ENCODE measurements at places on chromosomes 7 and 10. TPM values are rescaled to one million over a fixed set of nuclear protein-coding genes. Genes with fewer than 3 reads are reported as not detected.

Gene LAMB4
- 0.33 TPM for total RNA-seq

DNA sequence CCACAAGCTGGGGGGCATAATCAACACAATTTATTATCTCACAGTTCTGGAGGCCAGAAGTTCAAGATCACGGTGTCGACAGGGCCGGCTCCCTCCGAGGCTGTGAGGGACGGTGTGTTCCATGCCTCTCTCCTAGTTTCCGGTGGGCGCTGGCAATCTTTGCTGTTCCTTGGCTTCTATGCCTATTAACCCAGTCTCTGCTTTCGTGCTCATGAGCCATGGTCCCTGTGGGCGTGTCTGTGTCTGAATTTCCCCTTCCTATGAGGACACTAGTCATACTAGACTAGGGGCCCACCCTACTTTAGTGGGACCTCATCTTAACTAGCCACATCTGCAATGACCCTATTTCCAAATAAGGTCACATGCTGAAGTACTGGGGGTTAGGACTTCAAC, 29.4 kb downstream of the HIPK2 start:
- no peak for DNase-seq
- peaks cover 97% of the 10 kb centered on the region for H3K4me1 ChIP-seq
- no peaks in the 10 kb centered on the region for H3K27me3 ChIP-seq

DNA sequence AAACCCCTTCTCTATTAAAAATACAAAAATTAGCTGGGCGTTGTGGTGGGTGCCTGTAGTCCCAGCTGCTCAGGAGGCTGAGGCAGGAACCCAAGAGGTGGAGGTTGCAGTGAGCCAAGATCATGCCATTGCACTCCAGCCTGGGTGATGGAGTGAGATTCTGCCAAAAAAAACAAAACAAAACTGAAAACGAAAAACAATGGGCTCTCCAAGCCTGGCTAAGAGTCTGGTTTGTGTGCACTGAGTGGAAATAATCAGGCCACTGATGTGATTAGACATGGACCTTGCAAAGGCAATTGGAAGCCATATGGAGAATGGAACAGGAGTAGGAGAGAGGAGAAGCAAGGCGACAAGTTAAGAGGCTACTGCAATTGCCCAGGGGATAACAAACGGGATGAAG, 60.1 kb upstream of the GSDME start:
- no peak overlapping the region for H3K27ac ChIP-seq
- no peak for DNase-seq
- peaks cover 17% of the 10 kb centered on the region for H3K4me1 ChIP-seq
- H3K4me3 ChIP-seq, result no peak overlapping the region

- peaks cover 19% of the 10 kb centered on the region for H3K4me1 ChIP-seq
- H3K4me3 ChIP-seq, result no peak overlapping the region
- no peak for DNase-seq
- no peaks in the 10 kb centered on the region for H3K36me3 ChIP-seq
- no peak overlapping the region for H3K27ac ChIP-seq
- no peaks in the 10 kb centered on the region for H3K27me3 ChIP-seq
Observed at GRCh38 chr10:3848005-3848774, 63.2 kb upstream of the KLF6 start.

Gene AGR2
- not detected for total RNA-seq

- DNase-seq, result no peak
- no peaks in the 10 kb centered on the region for H3K4me1 ChIP-seq
- no peak overlapping the region for H3K4me3 ChIP-seq
- peaks cover 28% of the 10 kb centered on the region for H3K36me3 ChIP-seq
- no peak overlapping the region for H3K27ac ChIP-seq
Observed at GRCh38 chr10:7230951-7231350, 179.9 kb downstream of the SFMBT2 start.

DNA sequence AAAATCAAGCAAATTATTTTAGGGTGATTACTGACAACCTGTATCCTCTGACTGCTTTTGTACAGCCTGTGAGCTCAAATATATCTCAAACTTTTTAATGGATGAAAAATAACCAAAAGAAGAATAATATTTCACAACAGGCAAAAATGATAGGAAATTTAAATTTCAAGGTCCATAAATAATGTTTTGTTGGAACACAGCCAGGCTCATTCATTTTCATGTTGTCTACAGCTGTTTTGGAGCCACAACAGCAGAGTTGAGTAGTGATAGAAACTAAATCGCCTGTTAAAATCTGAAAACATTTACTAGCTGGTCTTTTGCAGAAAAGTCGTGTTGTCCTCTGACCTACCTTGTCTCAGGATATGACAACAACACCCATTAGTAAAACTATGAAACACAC, 75.9 kb downstream of the GLI3 start:
- H3K27ac ChIP-seq, result no peak overlapping the region
- H3K36me3 ChIP-seq, result no peaks in the 10 kb centered on the region
- H3K4me1 ChIP-seq, result peaks cover 5% of the 10 kb centered on the region

GRCh38 chr10:44939691-44940401, 19.8 kb upstream of the RASSF4 start:
- H3K36me3 ChIP-seq, result no peaks in the 10 kb centered on the region
- no peak for DNase-seq
- H3K4me3 ChIP-seq, result no peak overlapping the region
- H3K27ac ChIP-seq, result no peak overlapping the region
- H3K27me3 ChIP-seq, result no peaks in the 10 kb centered on the region

GRCh38 chr10:35872671-35873070, 230.6 kb upstream of the FZD8 start:
- DNase-seq, result no peak
- H3K27me3 ChIP-seq, result no peaks in the 10 kb centered on the region
- H3K27ac ChIP-seq, result no peak overlapping the region
- H3K36me3 ChIP-seq, result no peaks in the 10 kb centered on the region
- H3K4me3 ChIP-seq, result no peak overlapping the region

- DNase-seq, result no peak
- H3K27me3 ChIP-seq, result no peaks in the 10 kb centered on the region
- H3K4me1 ChIP-seq, result peaks cover 24% of the 10 kb centered on the region
- H3K36me3 ChIP-seq, result no peaks in the 10 kb centered on the region
- H3K27ac ChIP-seq, result peak overlapping the region; percentile 69
Observed at GRCh38 chr10:3624367-3624766, 160.6 kb downstream of the KLF6 start.

Gene PLPP4
- total RNA-seq, result not detected

- H3K27me3 ChIP-seq, result no peaks in the 10 kb centered on the region
- no peak for DNase-seq
- no peaks in the 10 kb centered on the region for H3K36me3 ChIP-seq
- peaks cover 6% of the 10 kb centered on the region for H3K4me1 ChIP-seq
- H3K27ac ChIP-seq, result no peak overlapping the region
- H3K4me3 ChIP-seq, result no peak overlapping the region
Observed at GRCh38 chr7:55588379-55588699, 16.0 kb upstream of the VOPP1 start.

Gene IGFBP3
- total RNA-seq, result 60.8 TPM
